H9 (cell line): ENCODE measurements at places on chromosomes 12 and 14. TPM values are rescaled to one million over a fixed set of nuclear protein-coding genes. Genes with fewer than 3 reads are reported as not detected.
A peak's percentile ranks its signal among the peaks of the same experiment; 100 is the strongest.

Gene CCDC177
- total RNA-seq, result 6.1 and 6.2 TPM in 2 replicates

Gene EFCAB11
- total RNA-seq, result 17.4 TPM in 2 replicates

Gene APOF
- not detected in 2 replicates for total RNA-seq

Gene NPFF
- total RNA-seq, result not detected in 2 replicates

Gene LBHD2
- total RNA-seq, result not detected in 2 replicates

Gene PRPF39
- total RNA-seq, result 57.2 and 59.8 TPM in 2 replicates

DNA sequence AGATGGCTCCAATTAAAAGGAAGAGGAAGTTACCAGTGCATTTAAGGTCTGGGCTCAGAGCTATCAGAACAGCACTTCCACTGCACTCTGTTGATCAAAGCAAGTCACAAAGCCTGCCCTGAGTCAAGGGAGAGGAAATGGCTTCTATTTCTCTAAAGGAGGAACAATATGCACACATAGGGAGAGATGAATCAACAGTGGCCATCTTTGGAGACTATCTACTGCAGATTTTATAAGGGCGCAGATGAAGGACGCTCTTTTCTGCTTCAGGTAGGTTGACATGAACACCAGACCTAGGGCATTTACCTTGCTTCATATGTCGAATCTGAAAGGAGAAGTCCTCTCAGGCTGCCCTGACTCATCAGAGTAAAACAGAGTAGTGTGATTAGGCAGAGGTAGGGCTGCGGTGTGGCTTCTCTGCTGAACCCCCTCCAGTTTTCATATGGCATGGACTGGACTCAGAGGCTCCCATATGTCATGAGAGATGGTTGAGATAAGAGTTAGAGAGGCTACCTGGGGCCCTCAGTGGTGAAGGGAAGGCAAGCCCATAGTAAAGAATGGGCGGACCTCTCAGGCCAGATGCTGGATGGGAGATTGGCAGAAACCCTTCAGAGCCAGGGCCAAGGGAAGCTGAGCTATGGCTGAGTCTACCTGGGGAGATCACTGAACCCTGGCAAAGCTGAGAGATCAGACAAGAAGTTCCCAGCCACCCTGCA, 84.4 kb downstream of the ARF6 start:
- no peak for DNase-seq
- H3K4me3 ChIP-seq, result no peak overlapping the region
- no peaks in the 10 kb centered on the region; the same call in 1 of the 2 replicates for H3K27me3 ChIP-seq
- no peak overlapping the region for H3K27ac ChIP-seq
- H3K36me3 ChIP-seq, result no peaks in the 10 kb centered on the region

GRCh38 chr12:104586351-104586919, 129.7 kb downstream of the CHST11 start:
- no peak for DNase-seq
- H3K4me3 ChIP-seq, result no peak overlapping the region
- H3K4me1 ChIP-seq, result no peaks in the 10 kb centered on the region; the same call in 1 of the 2 replicates
- no peaks in the 10 kb centered on the region for H3K27me3 ChIP-seq
- H3K36me3 ChIP-seq, result no peaks in the 10 kb centered on the region
- H3K27ac ChIP-seq, result no peak overlapping the region

DNA sequence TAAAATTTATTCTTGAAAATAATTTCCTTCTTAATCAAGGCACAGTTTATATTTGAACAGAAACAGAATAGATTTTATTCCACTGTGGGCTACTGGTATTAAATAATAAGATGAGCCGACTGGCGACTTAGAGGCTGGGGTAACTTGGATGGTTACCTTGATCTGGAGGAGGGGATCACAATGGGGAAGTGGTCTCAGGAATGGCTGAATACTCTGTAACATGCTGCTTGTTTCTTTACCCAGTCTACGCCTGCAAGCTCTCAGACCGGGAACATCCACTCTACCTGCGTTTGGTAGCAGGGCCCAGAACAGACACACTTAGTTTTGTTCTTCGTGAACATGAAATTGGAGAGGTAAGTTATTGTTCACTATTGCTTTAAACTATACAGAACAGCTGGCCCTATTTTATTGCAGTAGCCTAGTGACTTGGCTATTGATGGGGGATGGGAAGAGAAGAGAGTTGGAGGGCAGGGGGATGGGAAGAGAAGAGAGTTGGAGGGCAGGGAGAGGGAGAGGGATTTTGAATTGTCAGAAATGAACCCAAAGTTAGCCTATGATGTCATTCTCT, 67.9 kb downstream of the GNS start:
- H3K4me3 ChIP-seq, result peak overlapping the region; percentile 62
- DNase-seq, result peak; percentile 50
- peak overlapping the region; percentile 71 for H3K27ac ChIP-seq
- H3K36me3 ChIP-seq, result peaks cover 40% of the 10 kb centered on the region

GRCh38 chr12:454833-455232, 4.9 kb upstream of the B4GALNT3 start:
- no peak overlapping the region for H3K27ac ChIP-seq
- peaks cover 23% of the 10 kb centered on the region for H3K36me3 ChIP-seq
- DNase-seq, result no peak
- peaks cover 2% of the 10 kb centered on the region; the same call in 1 of the 2 replicates for H3K27me3 ChIP-seq
- H3K4me1 ChIP-seq, result no peaks in the 10 kb centered on the region
- no peak overlapping the region for H3K4me3 ChIP-seq

GRCh38 chr14:61188978-61189808, 91.9 kb downstream of the TMEM30B start:
- DNase-seq, result peak; percentile 78
- H3K27ac ChIP-seq, result no peak overlapping the region
- peaks cover 4% of the 10 kb centered on the region; the same call in 1 of the 2 replicates for H3K4me1 ChIP-seq
- H3K27me3 ChIP-seq, result no peaks in the 10 kb centered on the region
- H3K36me3 ChIP-seq, result no peaks in the 10 kb centered on the region; the same call in 2 of the 3 replicates
- H3K4me3 ChIP-seq, result peak overlapping the region; percentile 66; the same call in 2 of the 3 replicates

DNA sequence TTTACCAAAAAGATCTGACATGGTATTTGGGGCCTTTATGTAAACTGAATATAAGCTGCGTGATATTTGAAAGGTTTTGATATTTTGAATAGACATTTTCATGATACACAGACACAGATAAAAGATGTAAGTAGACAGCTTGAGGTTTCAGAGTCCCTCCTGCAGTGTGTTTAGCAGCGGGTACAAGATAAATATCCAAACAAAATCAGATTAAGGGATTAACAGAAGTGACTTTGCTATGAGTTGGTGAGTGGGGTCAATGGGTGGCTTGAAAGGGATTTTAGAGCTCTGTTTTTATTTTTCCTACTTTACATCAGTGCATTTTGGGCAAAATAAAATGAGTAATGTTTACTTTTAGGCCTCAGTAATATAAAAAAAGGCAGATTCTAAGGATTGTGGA, 84.1 kb downstream of the IGF1 start:
- no peaks in the 10 kb centered on the region for H3K36me3 ChIP-seq
- H3K4me3 ChIP-seq, result no peak overlapping the region
- H3K27ac ChIP-seq, result no peak overlapping the region
- DNase-seq, result no peak

DNA sequence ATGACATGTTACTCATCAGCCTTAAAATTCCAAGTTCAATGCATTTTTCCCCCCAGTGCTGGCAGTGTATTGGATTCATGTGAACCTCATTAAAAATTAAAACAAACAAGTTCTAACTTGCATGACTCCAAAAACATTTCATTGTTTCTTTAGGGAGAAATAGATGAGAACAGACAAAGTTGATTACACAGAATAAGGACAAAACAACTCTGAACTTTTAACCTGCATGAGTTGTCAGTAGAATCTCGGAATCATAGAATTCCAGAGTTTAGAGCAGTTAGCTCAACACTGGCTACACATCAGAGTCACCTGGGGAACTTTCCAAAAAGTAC, 127.5 kb downstream of the TMX1 start:
- no peak for DNase-seq
- H3K36me3 ChIP-seq, result no peaks in the 10 kb centered on the region
- peaks cover 4% of the 10 kb centered on the region; the same call in 1 of the 2 replicates for H3K4me1 ChIP-seq
- no peak overlapping the region for H3K4me3 ChIP-seq

DNA sequence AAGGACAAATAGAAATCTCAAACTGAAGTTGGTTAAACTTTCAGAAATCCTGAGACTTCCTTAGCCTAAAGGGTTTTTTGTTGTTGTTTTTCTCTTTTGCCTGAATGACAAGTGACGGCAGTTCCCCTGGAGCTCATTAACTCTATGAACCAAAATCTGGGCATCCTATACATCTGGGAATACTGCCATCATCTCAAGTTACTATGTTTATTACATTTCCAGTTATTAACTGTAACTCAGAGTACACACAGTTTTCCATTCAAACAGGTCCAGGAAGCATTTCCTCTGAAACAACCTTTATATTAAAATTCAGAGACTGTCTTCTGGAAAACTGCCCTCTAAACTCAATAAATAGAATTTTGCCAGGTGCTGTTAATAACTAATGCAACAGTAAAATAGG, 55.6 kb upstream of the CDKL1 start:
- no peaks in the 10 kb centered on the region for H3K4me1 ChIP-seq
- no peak for DNase-seq
- no peak overlapping the region for H3K4me3 ChIP-seq
- peaks cover 36% of the 10 kb centered on the region for H3K36me3 ChIP-seq
- H3K27ac ChIP-seq, result no peak overlapping the region

DNA sequence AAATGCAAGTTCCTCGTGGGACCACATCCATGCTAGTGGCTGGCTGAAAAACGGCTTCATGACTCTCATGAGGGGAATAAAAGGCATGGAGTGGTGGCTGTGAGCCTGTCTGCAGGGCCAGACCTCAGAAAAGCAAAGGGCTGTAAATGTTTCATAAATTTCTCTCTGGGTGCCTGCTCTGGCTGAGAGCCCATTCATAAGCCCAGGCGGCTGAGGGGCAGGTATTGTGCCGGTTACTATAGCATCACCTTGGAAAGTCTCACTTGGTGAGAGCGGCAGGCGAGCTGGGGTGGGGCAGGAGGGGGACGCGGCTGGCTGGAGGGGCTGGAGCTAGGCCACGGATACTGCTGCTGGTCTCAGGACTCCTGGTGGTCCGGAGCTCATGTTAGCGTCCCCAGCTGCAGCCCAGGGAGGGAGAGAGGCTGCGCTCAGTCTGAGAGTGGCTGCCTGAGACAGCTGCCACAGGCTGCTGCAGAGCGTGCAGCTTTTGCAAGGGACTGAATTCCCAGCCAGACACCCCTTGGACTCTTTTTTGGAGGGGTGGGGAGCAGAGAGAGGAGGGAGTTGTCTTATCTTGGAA, at the start of gene SLC17A8:
TSS of gene SLC17A8 (plus strand) at position 431 of the 580 bp plus-strand sequence. CDS start 318 bp downstream, outside the sequence.
- DNase-seq, result peak; percentile 85
- no peaks in the 10 kb centered on the region for H3K4me1 ChIP-seq
- H3K36me3 ChIP-seq, result no peaks in the 10 kb centered on the region
- no peak within 1 kb of the TSS for H3K27ac ChIP-seq
- H3K27me3 ChIP-seq, result no peaks in the 10 kb centered on the region

- H3K4me1 ChIP-seq, result no peaks in the 10 kb centered on the region; the same call in 1 of the 2 replicates
- DNase-seq, result no peak
- H3K27me3 ChIP-seq, result no peaks in the 10 kb centered on the region
- H3K27ac ChIP-seq, result peak overlapping the region; percentile 21
Observed at GRCh38 chr12:48717252-48717695, 767 bp upstream of the CCNT1 start.

DNA sequence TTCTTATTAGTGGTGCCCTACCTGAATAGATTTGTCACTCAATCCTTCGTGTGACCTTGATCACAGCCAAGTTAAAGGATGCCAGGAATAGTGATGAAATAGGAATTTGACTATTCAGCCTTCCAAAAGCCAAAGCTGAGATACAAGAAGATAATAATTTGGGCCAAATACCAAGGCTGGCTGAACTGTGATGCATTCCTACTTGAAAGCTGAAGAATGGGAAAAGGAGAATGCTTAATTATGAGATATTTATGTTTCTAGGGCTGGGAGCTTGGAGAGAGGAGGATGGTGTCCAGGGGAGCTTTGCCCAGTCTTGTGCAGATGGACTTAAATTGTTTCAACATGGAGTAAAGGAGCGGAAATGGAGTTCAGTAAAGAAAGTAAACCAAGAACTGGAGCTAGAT, 5.2 kb downstream of the RNASE7 start:
- H3K4me3 ChIP-seq, result no peak overlapping the region
- no peak for DNase-seq
- H3K4me1 ChIP-seq, result no peaks in the 10 kb centered on the region
- H3K36me3 ChIP-seq, result no peaks in the 10 kb centered on the region

GRCh38 chr12:71578694-71579258, 84.9 kb downstream of the ZFC3H1 start:
- H3K27ac ChIP-seq, result no peak overlapping the region
- no peak overlapping the region for H3K4me3 ChIP-seq
- no peaks in the 10 kb centered on the region for H3K27me3 ChIP-seq
- DNase-seq, result no peak

DNA sequence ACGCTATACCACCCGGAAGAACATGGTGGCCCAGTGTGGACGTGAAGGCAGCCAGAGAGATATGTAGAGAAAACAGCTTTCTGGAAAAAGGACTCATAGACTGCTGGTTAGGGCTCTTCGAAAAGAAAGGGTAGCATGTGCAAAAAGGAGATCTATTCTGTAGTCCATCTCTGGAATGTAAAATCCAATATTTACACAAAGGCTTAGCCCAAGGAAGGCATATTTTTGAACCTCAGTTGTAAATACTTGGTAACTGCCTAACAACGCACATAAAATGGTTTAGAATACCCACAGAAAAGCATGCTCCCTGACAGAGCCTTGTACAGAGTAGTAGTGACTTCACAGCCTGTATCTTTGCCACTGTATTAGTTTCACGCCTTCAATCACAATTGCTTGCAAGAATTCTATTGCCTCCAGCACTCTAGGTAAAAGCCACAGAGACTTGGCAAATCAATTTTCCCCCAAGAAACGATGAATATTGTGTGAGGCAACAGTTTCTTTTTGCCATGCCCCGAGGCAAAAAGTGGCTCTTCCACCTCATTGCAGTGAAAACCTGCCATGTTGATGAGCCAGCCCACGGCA, 59.2 kb downstream of the TRIM9 start:
- H3K36me3 ChIP-seq, result no peaks in the 10 kb centered on the region
- H3K27ac ChIP-seq, result no peak overlapping the region
- DNase-seq, result no peak
- peaks cover 5% of the 10 kb centered on the region; the same call in 1 of the 2 replicates for H3K4me1 ChIP-seq
- H3K4me3 ChIP-seq, result no peak overlapping the region
- H3K27me3 ChIP-seq, result no peaks in the 10 kb centered on the region; the same call in none of the 2 replicates

DNA sequence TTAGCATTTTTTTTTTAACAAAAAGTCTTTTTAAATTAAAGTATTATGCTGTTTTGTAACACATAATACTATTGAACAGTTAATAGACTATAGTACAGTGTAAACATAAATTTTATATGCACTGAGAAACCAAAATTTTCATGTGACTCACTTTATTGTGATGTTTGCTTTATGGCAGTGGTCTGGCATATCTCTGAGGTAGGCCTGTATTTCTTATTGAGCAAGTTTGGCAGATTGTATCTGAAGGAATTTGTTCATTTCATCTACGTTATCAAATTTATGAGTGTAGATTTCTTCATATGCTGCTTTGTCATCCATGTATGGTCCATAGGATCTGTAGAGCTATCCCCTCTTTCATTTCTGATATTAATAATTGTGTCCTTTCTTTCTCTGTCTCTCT, 78.8 kb upstream of the PDE3A start:
- no peak for DNase-seq
- H3K4me1 ChIP-seq, result no peaks in the 10 kb centered on the region
- peaks cover 4% of the 10 kb centered on the region; the same call in 1 of the 2 replicates for H3K36me3 ChIP-seq
